ENCODE measurements at places on chromosomes 4 and X.

- no peak for DNase-seq
Measured at GRCh38 chrX:781224-782204, 150.9 kb downstream of the SHOX start.

DNA sequence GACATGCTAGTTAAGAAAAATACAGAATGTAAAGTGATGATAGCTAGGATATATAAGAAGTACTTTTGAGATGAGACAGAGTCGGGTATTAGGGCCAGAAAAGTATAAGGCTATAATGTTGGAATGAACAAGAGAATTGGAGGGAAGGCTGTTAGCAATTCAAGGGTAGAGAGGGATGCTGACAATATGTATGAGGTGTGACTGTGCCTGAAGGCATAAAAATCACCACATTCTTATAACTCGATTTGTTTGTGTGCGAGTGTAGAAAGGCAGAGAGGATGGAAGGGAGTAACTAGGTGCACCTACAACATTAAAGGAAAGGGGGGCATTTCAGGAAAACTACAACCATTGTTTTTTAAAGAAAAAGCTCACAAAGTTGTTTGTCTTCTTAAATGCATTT, 86.0 kb downstream of the FAT4 start:
- no peak for DNase-seq

DNA sequence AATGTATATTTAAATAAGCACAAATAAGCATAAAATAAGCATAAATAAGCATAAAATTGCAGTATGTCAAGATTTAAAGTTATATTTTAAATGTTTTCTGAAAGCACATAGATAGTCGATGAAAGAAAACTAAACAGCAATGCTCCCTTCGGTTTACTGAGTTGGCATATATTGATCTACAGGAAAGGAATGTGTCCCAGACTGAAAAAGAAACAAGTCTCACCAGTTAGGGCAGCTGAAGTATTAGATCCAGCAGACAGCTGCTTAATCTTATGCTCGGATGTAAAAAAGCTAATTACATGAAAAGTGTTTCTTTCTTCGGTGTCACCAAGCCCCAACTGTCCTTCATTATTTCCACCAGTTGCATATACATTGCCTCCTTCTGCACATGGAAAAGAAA, 8.7 kb downstream of the RPGR start:
- no peak for DNase-seq

DNA sequence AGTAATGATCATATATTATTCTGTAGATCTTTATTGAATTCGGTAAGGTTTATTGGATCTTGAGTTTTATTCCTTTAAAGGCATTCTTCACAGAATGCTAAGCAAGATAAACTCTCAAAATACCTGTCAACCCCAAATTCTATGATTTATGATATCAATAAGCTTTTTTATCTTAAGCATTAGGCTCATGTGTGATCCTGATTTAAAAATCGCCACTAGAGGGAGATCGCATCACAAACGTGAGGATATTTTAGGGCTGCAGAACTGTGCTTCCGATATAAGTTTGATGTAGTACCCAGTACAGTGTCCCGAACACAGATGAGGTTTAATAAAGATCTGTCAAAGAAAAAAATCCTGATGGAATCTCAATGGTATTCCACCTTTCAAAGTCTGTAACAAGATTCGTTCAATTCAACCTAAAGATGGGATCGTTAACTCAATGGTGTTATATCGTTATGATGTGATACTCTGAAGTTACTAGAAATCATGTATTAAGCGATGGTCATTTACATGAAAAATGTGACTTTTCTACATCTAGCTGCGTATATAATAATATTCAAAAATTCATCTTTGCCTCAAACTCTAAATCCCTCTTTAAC, 169.0 kb downstream of the CORIN start:
- no peak for DNase-seq

Data from stimulated activated CD8-positive, alpha-beta memory T cell treated with anti-CD3 and anti-CD28 coated beads, Interleukin-15, amount 100 ng/mL, for 4 hours (primary cell).